ENCODE measurements at places on chromosomes 3 and 15. TPM values are rescaled to one million over a fixed set of nuclear protein-coding genes. Genes with fewer than 3 reads are reported as not detected.

The SLC22A13 gene
- total RNA-seq: 0.41 TPM

The SPATA12 gene
- 0.38 TPM for total RNA-seq

DNA sequence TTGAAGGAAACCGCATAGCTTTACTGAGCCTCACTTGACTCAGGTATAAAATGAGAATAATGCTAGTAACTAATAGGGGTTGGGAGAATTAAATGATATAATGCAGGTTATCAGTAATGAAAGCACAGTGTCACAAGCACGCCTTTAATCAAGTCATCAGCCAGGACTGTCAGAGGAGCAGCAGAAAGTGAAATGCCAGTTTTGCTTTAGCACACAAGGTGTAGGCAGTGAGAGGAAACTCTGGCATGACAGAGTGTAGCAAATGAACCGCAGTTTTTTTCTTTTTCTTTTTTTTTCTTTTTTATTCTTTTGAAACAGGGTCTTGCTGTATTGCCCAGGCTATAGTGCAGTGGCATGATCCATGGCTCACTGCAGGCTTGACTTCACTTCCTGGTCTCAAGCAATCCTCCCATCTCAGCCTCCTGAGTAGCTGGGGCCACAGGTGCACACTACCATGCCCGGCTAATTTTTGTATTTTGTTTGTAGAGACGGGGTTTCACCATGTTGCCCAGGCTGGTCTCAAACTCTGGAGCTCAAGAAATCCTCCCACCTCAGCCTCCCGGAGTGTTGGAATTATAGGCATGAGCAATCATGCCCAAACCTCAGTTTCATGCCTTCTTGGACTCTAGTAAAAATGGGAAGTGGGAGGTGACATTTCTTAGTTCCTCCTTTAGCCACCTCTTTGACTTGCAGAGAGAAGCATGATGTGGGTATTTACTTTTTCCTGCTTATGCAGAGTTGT, 9.7 kb upstream of the SCAANT1 start:
- no peak for DNase-seq
- no peak overlapping the region for H3K4me3 ChIP-seq
- H3K27ac ChIP-seq: no peak overlapping the region

- no peak overlapping the region for H3K27ac ChIP-seq
- peak; percentile 57 for DNase-seq
- H3K27me3 ChIP-seq: no peaks in the 10 kb centered on the region
- H3K4me3 ChIP-seq: no peak overlapping the region
- no peaks in the 10 kb centered on the region for H3K4me1 ChIP-seq
- H3K36me3 ChIP-seq: no peaks in the 10 kb centered on the region
Observed at GRCh38 chr15:66095871-66096687, 157.5 kb downstream of the MEGF11 start.
